ENCODE measurements at places on chromosomes 7 and 10.
A peak's percentile ranks its signal among the peaks of the same experiment; 100 is the strongest.

GRCh38 chr7:134779741-134780065 lies 269 bp downstream of the CALD1 start:
- DNase-seq = no peak

DNA sequence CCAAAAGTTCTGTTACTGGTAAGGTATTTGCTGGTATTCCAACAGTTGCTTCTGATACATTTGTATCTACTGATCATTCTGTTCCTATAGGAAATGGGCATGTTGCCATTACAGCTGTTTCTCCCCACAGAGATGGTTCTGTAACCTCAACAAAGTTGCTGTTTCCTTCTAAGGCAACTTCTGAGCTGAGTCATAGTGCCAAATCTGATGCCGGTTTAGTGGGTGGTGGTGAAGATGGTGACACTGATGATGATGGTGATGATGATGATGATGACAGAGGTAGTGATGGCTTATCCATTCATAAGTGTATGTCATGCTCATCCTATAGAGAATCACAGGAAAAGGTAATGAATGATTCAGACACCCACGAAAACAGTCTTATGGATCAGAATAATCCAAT lies 131.0 kb downstream of the AASS start:
- DNase-seq = no peak

DNA sequence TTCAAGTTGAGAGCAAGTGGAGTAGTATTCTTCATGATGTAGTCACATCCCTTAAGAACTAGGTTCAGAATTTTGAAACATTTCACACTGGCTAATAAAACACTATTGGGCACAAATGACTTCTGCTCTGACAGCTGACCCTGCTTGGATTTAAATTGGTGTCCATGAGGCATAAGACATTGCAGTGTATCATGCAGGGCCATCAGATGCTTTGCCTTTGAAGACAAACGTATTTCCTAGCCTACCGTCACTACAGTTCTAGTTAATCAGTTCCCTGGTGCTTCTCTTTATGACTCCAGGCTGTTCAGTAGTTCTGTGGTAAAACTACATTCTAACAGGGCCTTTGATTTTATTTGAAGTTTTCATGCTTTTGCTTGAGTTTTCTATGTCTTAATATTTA lies 168.5 kb upstream of the ZNF804B start:
- DNase-seq = no peak

- DNase-seq = no peak
These were observed 420.7 kb upstream of the LRRTM3 start for GRCh38 chr10:66505003-66505657.

GRCh38 chr7:101163279-101164070 lies 1.9 kb downstream of the VGF start:
- DNase-seq = no peak

GRCh38 chr7:149772956-149773434 lies 393 bp downstream of the ZNF467 start:
- no peak for DNase-seq

- peak; percentile 73 for DNase-seq
These were observed at the start of gene ICA1 for GRCh38 chr7:8261711-8262695. Gene ICA1, minus strand, starts transcription at chr7:8262167. Its CDS starts 26,241 bp downstream, at chr7:8235926.
